Brain microvascular endothelial cell (primary cell): ENCODE measurements at places on chromosomes 2 and 18.

DNA sequence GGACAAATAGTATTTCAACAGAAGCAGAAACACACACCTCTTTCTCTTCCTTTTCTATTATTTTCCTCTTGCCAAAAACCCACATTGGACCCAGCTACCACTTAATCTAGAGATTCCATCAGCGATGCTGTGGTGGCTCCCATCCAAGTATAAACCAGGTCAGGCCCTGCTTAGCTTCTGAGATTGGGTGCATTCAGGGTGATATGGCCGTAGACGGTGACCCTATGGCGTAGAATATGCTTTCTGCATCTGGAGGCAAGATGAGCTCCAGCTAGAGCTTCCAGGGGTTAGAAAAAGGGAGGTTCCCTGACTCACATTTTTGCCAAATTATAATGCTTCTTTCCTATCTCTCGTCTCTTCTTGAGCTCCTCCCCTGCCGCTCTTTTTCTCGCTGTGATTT lies 66.5 kb downstream of the TNP1 start:
- DNase-seq, result no peak

DNA sequence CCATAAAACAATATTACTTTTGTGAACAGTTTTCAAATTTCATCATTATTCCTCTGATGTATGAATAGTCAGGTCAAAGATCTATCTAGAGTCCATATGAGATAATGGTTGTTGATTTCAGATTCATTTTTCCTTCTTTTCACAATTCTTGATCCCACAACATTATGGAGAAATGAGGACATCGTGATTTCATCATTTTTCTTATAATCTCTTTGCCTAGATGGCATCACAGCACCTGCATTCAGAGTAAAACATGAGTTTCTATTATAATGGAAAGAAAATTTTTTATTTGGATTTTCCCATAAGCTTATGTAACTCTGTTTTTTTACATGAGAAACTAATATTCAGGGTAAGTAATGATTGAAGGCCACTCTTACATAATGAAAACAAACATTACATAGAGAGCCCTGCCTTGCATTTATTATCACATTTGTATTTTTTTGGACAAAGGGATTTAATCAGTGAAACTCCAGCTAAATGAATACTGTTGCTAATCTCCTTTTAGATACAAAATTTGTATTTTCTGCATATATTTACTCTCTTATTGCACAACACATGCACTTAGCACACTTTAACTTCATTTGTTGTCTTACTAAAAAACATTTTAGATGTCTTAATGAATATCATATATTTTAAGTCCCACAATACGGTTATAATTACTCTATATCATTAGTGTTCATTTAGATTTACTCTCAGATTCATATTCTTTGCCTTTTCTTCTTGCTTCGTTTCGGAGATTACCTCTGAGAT lies 188.4 kb upstream of the KYNU start:
- no peak for DNase-seq

DNA sequence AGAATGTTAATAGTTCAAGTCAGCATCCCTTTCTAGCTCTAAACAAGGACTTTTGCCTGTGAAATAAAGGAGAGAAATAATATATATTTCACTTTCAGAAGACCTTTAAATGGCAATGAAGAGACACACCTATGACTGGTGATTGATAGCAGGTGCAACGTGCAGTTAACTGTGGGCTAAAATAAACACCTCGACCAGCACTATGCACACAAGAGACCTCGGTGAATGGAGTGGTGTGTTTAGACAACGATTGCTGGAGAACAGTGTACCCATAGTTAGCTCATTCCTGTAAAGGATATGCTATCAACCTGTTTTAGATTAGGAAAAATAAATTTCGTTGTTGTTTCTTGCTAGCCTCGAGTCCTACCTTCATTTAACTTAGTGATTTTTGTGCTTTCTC lies 143.4 kb downstream of the NR4A2 start:
- DNase-seq, result no peak

DNA sequence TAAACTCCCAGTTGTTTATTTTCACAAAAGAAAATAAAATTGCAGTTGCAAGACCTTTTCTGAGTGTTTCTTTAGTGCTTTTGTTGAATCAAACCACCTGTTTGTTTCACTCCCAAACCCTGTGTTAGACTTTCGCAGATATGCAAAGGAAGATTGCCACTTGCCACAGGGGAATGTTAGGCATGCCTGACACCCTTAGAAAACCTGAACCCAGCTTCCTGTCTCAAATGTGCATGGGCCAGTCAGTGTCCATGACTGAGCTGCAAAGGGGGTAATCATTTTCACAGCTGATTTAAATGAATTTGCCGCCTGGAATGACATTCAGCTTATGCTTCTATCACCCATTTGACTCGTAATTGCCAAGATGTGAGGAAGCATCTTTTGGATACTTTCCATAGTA lies 17.5 kb downstream of the TGOLN2 start:
- DNase-seq, result no peak

DNA sequence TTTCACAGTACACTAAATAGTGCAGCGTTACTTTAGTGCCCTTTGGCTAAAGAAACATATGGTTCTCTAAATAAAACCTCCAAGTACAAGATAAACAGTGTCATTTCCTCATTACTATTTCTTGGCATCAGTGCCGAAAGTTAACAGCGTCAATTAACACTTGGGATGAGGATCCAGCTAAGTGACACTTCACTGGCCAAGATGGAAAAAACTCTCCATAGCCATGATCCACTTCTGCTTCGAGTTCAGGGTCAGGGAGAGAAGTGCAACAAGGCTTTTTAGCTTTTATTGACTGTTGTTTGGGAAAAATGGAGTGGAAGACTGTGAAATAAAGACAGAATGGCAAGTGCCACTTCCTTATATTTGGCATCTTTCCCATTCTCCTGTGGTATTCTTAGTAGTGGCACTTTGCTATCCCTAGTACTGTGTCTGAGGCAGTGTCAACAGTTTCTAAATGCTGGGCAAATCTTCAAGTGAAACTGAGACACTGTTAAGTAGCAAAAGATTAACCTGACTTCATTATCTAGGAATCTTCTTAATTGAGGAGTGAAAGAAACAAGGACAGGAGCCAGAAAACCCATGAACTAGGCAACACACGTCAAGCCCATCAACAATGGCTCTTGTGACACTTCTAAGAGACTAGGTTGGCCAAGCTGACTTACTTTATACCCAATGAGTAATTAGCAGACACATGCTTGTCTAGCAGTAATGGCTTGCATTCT lies 222.5 kb upstream of the SESTD1 start:
- no peak for DNase-seq

DNA sequence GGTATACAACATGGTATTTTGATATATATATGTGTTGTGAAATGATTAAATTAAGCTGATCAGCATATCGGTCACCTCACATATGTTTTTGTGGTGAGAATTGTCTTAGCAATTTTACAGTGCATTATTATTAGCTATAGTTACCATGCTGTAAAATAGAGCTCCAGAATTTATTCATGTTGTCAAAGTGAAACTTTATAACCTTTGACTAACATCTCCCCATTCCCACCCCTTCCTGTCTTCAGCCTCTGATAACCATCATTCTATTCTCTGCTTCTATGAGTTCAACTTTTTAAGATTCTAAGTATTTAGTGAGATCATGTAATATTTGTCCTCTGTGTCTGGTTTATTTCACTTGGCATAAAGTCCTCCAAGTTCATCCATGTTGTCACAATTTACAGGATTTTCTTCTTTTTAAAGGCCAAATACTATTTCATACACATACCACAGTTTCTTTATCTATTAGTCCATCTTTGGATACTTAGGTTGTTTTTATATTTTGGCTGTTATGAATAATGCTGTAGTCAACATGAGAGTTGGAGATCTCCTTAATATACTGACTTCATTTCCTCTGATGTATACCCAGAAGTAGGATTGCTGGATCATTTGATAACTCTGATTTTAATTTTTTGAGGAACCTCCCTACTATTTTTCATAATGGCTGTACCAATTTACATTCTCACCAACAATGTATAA lies 30.3 kb downstream of the NCOA1 start:
- no peak for DNase-seq

GRCh38 chr2:11371092-11371937 lies 26.9 kb upstream of the ROCK2 start:
- DNase-seq, result no peak
